ENCODE measurements at places on chromosomes 6 and 20. TPM values are rescaled to one million over a fixed set of nuclear protein-coding genes. Genes with fewer than 3 reads are reported as not detected.

DNA sequence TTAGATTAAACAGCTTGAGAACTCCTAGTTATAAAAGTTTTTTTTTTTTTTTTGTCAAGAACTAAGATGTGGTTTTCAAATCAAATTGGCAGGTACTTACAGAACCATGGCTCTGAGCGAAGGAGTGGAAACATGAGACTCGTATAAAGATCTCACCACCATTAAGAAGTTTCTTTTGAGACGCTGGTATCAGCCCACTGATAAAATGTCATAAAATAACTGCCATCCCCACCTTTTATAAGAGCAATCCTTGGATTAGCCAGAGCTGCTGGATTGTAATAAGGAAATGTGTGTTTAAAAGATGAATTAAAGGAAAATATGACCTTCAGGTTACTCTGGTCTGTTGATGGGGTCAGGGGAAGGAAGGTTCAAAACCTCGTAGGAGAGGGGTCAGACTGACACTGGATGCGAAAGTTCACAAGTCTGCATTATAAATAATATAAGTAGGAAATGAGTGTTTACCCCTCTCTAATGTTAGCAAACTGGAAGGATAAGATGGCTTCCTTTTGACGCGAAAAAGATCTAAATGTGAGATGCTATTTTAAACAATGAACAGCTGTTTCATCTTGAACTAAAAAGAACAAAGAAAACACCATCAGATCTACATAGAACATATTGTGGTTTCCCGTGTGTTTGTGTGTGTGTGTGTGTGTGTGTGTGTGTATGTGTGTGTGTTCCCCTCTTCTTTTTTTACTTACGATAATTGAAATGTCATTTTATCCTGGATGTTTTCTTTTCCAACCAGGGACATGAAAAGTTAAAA lies 386.8 kb upstream of the JAG1 start:
- no peak for DNase-seq

Gene ECI2
- 152 TPM for total RNA-seq

DNA sequence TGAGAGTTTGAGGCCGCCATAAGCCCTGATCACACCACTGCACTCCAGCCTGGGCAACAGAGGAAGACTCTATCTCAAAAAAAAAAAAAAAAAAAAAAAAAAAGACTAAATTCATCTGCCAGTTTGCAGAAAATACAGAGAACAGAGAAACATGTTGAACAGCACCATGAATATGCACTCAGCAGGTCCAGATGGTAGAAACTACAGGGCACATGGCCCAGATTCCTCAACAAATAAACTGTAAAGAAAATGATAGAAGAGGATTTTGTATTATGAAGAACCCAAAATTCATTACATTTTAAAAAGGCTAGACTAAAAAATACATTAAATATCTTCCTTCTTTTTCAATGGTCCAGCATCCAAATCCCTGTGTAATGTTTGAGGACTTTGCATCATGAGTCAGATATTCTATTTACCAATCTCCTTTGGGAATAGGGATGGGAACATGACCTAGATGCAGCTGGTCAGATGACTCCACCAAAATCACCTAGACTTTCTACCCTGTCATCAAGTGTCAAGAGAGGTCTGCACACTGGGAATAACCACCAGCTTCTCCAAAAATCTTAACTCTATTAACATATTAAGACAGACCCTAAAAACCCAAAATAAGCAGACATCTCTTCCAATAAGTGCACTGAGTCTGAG lies 189.1 kb upstream of the TCF21 start:
- peak; percentile 35 for DNase-seq

GRCh38 chr6:143205991-143206390 lies 145.3 kb downstream of the AIG1 start:
- DNase-seq = peak; percentile 22

GRCh38 chr6:116036075-116036773 lies 24.5 kb downstream of the FRK start:
- DNase-seq = no peak

Gene BMP2
- total RNA-seq = 0.18 TPM

GRCh38 chr6:11878029-11878428 lies 99.4 kb upstream of the ADTRP start:
- no peak for DNase-seq

Gene PPP1R18
- total RNA-seq = 31.9 TPM

Gene NMBR
- not detected for total RNA-seq

GRCh38 chr6:39818695-39819094 lies 26.5 kb downstream of the DAAM2 start:
- peak; percentile 24 for DNase-seq

Gene ADTRP
- 0.83 TPM for total RNA-seq

Gene BPIFB1
- not detected for total RNA-seq

Gene OR2H2
- total RNA-seq = not detected

DNA sequence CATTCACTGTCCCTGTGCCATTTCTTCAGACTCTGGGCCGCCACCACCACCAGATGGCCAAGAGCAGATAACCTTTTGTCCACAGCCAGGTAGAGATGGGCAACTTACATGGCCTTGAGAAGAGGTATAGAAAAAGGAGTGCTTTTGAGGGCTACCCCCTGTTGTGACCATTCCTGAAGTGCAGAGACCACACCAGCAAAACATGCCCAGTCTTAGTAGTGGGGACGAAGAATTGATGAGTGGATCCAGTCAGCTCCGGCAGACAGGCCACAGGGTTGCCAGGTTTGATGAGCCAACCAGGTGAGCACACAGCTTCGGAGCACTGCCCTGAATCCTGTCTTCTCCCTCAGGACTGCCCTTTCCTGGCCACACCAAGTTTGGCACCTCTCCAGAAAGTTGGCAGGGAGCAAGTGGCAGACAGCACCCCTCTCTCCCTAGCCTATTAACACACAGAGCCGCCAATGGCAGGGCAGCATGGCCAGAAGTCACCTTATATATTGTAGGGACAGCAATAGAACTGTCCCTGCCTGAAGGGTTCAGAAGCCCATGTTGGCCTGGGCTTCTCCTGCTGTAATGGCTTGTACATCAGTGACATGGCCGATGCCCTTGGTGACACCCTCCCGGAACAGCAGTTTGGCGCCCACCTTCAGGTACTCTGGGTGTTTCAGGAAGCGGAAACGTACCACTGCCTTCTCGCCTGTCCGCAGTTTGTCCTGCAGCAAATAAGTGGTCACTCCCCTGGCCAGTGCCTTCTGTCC lies 7.8 kb downstream of the GTPBP2 start:
- DNase-seq = no peak

DNA sequence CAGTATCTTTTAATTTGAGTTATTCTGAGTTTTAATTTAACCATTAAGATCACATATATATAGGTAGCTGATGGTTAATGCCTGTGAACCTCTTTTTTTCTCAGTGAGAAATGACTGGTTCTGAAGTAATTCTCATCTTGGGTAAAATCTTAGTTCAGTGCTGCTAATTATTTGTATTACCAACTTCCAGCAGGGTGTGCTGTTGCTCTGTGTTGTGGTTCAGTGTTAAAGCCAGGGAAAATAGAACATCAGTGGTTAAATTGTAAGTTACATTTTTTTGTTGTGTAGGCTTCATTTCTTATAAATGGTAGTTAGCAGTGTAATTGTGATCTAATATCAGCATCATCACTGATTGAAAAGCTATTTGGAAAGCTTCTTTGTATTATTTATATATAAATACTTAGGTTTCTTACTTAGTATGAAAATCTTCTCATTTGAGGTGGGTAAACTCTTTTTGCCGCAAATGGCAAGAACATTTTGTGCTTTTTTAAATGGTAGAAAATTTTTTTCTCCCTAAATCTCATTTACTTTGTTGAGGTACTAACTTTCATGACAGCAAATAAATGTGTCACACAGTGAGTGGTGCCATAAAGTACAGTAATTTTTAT lies 43.7 kb downstream of the CDC5L start:
- DNase-seq = peak; percentile 73

All from IMR-90 (cell line).